A549 treated with dexamethasone at 1 μM for 4 hours (cell line): ENCODE measurements at places on chromosomes 2 and 18. TPM values are rescaled to one million over a fixed set of nuclear protein-coding genes. Genes with fewer than 3 reads are reported as not detected.

Gene EPG5
- 3.3 to 4.9 TPM (median 4.1 TPM) in 5 replicates for total RNA-seq

Gene DNAJC5G
- total RNA-seq: not detected in 5 replicates

Gene UCN
- 0.63 to 2.5 TPM (median 1.7 TPM) in 5 replicates for total RNA-seq

Gene AQP12A
- not detected in 5 replicates for total RNA-seq

Gene GAD1
- 0.13 to 0.47 TPM (median 0.32 TPM) in 5 replicates for total RNA-seq

Gene TEKT4
- not detected in 5 replicates for total RNA-seq

Gene SERPINB3
- 0.06 to 0.16 TPM (median 0.10 TPM) in 5 replicates for total RNA-seq

Gene M1AP
- total RNA-seq: not detected in 5 replicates

Gene COLEC11
- total RNA-seq: 0.47 to 0.83 TPM (median 0.69 TPM) in 5 replicates

Gene MAP3K19
- not detected in 5 replicates for total RNA-seq

Gene EVA1A
- total RNA-seq: 7.0 to 10.9 TPM (median 8.7 TPM) in 5 replicates

Gene PJVK
- total RNA-seq: 1.1 to 1.9 TPM (median 1.6 TPM) in 5 replicates

Gene TXNDC2
- 0.07 to 0.17 TPM (median 0.11 TPM) in 5 replicates for total RNA-seq

Gene CXCR1
- total RNA-seq: not detected in 5 replicates

Gene CD302
- 2.1 to 3.2 TPM (median 2.6 TPM) in 5 replicates for total RNA-seq

Gene SOX11
- total RNA-seq: not detected in 5 replicates

Gene MGAT5
- 12.1 to 19.6 TPM (median 17.2 TPM) in 5 replicates for total RNA-seq

Gene ATP6V1B1
- total RNA-seq: 1.2 to 2.4 TPM (median 1.8 TPM) in 5 replicates

Gene KCNE4
- total RNA-seq: 0.32 to 0.90 TPM (median 0.46 TPM) in 5 replicates

Gene TMEM200C
- total RNA-seq: not detected in 5 replicates

Gene UGT1A8
- total RNA-seq: 0.06 to 0.07 TPM (median 0.06 TPM) in 3 of 5 replicates, not detected in the others

Gene HK2
- 0.75 to 1.1 TPM (median 1.1 TPM) in 5 replicates for total RNA-seq

Gene KCNG2
- total RNA-seq: not detected in 5 replicates

Gene FAM237A
- total RNA-seq: not detected in 5 replicates

Gene EVX2
- not detected in 5 replicates for total RNA-seq

Gene TRIM43
- total RNA-seq: 0.07 to 0.17 TPM (median 0.12 TPM) in 4 of 5 replicates, not detected in the other

Gene NT5C1B
- total RNA-seq: not detected in 5 replicates

Gene CD8A
- 0.28 to 0.51 TPM (median 0.30 TPM) in 5 replicates for total RNA-seq

Gene RAX
- not detected in 5 replicates for total RNA-seq

Gene HOXD12
- total RNA-seq: not detected in 5 replicates

Gene RND3
- total RNA-seq: 39.3 to 52.9 TPM (median 45.7 TPM) in 5 replicates

Gene NPHP1
- 6.1 to 8.2 TPM (median 6.5 TPM) in 5 replicates for total RNA-seq

Gene MLPH
- total RNA-seq: 225 to 326 TPM (median 300 TPM) in 5 replicates
